ENCODE measurements at places on chromosomes 4 and X. TPM values are rescaled to one million over a fixed set of nuclear protein-coding genes. Genes with fewer than 3 reads are reported as not detected.

The WDR17 gene
- 0.43 TPM for total RNA-seq

The CSN3 gene
- not detected for total RNA-seq

The MAGEC1 gene
- not detected for total RNA-seq

The ARHGAP36 gene
- total RNA-seq = not detected

The SOX3 gene
- total RNA-seq = not detected

The RAI2 gene
- 19.1 TPM for total RNA-seq

DNA sequence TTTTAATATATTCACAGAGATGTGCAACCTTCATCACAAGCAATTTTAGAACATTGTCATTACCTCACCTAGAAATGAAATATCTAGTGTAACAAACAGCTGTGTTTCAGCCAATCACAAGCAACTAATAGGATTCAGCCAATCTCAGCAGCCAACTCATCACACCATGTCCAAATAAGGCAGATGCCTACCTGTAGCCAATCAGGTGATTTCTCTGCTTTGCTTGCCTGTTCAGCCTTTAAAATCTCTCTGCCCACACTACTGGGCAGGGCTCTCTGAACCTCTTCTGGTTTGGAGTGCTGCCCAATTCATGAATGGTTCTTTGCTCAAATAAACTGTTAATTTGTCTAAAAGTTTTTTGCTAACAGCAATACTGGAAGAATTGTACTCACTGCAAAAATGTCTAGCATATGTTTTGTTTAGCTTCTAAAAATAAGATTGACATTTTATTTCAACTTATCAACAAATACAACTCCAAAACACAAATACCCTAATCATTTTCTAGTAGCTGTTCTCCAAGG, 52.4 kb upstream of the IGFBP7 start:
- no peak for DNase-seq

GRCh38 chr4:120801137-120801758, 121.3 kb downstream of the PRDM5 start:
- peak; percentile 65 for DNase-seq

DNA sequence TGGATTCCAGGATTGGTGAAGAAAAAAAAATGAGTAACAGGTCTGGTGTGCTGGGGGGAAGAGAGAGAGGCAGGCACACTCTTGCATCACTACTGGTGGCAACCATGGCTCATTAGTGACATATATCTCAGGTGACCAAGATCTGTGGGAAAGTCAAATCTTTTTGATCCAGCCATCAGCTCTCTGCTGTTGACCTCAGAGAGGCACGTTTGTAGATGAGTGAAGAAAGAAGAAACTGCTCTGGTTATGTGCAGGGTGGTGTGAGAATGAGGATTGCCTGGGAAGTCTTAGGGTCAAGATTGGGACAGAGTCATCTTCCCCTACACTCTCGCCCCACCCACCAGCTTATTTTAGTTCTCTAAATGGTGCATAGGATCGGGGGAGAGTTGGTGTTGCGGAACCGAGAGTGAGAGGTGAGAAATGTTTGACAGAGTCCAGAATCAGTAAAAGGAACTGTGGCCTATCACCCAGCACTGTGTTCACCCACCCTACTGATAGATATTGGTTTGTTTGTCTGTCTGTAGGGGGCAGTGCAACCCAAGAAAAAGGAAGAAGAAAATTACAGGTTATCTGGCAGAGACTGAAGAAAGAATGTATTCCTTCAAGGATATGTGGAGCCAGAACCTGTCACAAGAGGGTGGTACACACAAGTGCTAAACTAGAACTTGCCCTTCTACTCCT, 21.9 kb downstream of the ARMCX6 start:
- DNase-seq = no peak

- no peak for DNase-seq
Measured at GRCh38 chr4:110897784-110898183, 274.9 kb upstream of the PITX2 start.

DNA sequence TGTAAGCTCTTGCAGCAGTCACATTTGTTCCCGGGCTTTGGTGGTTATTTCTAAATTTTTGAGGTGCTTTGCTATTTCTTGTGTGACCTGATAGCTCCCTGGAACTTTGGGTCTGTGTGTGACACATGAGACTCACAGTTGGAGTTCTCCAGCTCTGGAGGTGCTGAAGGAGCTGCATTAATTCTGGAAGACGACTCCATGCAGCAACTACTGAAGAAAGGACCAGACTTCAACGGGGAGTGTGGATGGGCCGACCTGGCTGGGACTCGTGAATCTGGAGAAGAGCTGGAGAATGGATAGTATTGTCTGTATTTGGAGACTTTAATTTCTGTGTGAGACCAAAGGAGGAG, 1.5 kb downstream of the MRFAP1 start:
- no peak for DNase-seq

DNA sequence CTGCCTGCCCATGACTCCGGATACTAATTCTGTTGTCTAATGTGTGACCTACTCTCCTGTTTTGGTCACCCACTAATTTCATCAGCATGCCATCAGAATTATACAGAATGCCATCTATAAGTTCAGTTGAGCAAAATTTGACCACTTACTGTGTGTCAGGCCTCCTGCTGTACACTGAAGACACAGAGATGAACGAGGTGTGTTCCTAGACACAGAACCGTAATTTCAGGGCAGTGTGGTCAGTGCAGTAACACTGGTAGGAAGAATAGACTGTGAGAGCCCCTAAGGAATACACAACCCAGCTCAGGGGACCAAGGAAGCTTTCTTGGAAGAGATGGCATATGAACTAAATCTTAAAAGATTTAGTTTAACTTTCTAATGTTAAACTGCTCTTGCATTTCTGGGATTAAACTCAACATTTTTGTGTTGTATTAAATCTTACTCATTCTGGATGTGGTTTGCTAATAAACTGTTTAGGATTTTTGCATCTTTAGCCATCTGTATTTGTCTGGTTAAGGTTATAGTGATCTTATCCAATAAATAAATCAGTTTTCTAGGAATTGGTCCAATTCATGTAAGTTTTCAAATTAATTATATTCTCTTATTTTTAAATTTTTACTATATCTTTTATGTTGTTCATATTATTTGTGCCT, 34.3 kb downstream of the KANTR start:
- DNase-seq = no peak

DNA sequence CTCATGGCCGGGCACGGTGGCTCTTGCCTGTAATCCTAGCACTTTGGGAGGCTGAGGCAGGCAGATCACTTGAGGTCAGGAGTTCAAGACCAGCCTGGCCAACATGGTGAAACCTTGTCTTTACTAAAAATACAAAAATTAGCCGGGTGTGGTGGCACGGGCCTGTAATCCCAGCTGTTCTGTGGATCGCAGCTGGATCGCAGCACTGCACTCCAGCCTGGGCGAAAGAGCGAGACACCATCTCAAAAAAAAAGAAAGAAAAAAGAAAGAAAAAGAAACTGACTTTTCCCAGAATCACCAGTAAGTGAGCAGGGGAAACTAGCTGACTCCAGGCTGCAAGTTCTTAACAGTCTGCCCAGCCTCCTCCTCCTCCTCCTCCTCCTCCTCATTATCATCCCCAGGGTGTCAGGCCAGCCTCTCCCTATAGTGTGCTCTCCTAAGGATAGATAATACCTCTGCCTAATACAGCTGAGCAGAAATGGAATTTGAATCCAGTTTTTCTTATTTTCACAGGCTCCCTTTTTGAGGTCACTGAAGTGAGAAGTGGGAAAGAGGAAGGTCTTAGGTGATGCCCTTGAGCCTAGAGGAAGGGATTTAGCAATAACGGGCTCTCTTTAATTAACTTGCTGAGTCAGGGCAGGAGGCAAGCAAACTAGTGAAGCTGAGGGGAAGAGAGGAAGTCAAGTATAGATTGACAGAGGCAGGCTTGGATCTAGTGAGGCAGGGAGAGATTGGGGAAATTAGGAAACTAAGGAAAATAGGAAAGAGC, 11.8 kb upstream of the ELF2 start:
- no peak for DNase-seq

DNA sequence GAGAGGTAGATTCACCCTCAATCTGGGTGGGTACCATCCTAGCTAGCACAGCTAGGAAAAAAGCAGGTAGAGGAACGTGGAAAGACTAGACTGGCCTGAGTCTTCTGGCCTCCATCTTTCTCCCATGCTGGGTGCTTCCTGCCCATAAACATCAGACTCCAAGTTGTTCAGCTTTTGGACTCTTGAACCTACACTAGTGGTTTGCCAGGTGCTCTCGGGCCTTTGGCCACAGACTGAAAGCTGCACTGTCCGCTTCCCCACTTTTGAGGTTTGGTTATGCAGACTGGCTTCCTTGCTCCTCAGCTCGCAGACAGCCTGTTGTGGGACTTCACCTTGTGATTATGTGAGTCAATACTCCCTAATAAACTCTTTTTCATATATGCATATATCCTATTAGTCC, 36.4 kb upstream of the UGT2B4 start:
- no peak for DNase-seq

- DNase-seq = no peak
Measured at GRCh38 chrX:46152756-46153155, 392.5 kb downstream of the ZNF674 start.

DNA sequence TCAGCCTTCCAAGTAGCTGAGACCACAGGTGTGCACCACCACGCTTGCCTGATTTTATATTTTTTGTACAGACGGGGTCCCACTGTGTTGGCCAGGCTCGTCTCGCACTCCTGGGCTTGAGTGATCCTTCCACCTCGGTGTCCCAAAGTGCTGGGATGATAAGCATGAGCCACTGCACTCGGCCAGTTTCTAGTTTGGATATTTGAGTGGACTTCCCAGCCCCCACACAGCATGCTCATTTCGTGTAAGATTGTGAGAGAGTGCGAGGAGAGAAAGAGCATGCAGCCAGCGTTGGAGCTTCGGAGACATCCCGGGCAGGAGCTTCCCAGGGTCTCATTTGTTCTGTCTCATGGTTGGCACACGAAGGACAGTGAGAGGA, 31.8 kb downstream of the ARSD start:
- DNase-seq = no peak

DNA sequence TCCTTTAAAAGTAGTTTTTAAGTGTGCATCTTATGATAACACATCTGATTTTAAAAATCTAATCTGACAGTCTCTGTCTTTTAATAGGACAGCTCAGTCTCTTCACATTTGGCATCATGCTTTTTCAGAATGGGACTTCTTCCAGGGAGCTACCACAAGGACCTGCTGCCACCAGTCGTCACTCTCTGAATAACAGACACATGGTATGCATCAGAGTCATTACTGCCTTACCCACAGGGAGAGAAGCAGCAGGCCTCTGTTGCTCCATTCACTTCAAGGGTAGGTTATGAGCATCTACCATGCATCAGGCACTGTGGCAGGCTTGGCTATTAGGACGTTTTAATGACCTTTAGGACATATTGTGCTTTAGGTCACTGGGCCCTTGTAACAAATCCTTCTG, 50.0 kb upstream of the AFAP1 start:
- peak; percentile 3 for DNase-seq

- DNase-seq = no peak
Measured at GRCh38 chr4:123588631-123589241, 192.1 kb downstream of the SPRY1 start.

DNA sequence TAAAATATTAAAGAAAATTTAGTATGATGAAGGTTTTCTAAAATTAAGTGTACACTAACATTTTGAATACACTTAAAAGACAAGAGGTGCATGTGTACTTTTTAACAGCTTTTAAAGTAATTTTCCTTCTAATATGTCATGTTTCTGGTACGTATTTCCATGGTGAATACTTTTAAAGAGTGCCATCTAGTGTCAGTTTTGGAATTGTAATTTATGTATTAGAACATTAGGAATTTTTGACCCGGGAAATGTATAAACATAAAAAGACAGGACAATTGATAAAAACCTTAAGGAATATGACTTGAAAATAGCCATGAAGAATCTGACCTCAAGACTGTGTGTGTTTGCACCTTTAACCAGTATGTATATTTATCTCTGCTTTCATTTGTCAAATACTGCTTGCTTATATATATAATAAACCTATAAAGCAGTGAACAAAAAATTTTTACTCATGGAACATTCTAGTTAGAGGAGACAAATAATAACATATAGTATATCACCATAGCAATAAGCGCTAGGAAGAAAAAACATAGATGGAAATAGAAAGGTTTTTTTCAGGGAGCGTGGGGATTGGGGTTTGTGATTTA, 7.2 kb downstream of the GSTCD start:
- DNase-seq = no peak

DNA sequence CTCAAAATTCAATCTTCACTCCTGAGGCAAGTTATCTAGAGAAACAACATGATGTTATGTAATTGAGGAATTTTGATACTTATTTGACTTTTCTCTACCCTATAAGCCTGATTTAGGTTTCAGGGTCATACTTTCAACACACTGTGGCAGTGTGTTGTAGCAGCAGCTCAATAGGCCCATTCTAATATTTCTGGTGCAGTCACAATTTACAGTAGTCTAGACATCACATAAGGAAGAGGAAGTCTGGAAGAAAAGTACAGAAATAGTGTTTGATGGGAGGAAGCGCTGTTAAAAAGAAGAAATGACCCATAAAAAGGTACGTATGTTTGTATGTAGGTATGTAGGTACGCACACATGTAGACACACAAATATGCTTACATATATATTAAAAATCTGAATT, 194.3 kb downstream of the ARHGAP24 start:
- no peak for DNase-seq

GRCh38 chr4:185904381-185904780, 92.4 kb upstream of the SORBS2 start:
- DNase-seq = no peak

GRCh38 chr4:39802005-39802404, 104.1 kb downstream of the UBE2K start:
- no peak for DNase-seq

GRCh38 chr4:179582164-179582905, 2140.1 kb upstream of the AGA start:
- DNase-seq = no peak

DNA sequence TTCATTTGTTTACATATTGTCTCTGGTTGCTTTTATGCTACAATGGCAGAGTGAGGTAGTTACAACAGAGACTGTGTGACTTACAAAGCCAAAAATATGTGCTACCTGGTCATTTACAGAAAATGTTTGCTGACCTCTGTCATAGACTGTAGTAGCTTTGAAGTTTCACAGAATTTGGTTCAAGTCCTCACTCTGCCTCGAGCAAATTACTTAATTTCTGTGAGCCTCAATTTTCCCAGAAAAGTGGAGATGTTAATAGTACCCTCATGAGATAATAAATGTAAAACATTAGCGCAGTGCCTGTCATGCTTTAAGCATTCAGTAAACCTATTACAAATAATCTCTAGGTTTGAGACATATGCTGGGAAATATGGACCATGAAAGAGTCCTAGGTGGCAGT, 18.4 kb upstream of the NRK start:
- no peak for DNase-seq

- DNase-seq = no peak
Measured at GRCh38 chr4:94813221-94813620, 55.5 kb downstream of the BMPR1B start.

- DNase-seq = no peak
Measured at GRCh38 chr4:62490635-62491034, 1290.5 kb downstream of the ADGRL3 start.

DNA sequence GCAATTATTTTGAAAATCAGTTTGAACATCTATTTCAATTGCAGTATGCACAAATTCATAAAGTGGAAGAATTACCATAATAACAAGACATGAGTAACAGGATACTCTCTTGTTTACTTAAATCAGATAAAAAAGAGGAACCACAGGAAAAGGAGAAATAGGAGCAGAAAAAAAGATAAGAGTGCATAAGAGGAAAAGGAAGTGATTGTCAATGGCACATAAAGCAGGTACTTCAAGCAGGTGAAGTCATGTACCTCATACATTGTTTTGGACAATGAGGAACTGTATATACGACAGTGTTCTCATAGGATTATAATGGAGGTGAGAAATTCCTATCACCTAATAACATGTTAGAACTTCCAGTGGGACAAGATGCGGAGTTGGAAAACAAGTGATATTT, 334.5 kb upstream of the PCDH7 start:
- DNase-seq = no peak
